Lower lobe of right lung (tissue), 2 donors: ENCODE measurements at places on chromosomes 7 and 10. TPM values are rescaled to one million over a fixed set of nuclear protein-coding genes. Genes with fewer than 3 reads are reported as not detected.

Gene PSPH
- total RNA-seq, result 11.8 TPM

Gene TFPI2
- total RNA-seq, result 1.9 TPM

Gene ELN
- total RNA-seq, result 83.3 TPM

Gene CHAT
- not detected for total RNA-seq

GRCh38 chr7:24907311-24907886 lies 72.6 kb downstream of the OSBPL3 start:
- H3K4me1 ChIP-seq, result peaks cover 22% of the 10 kb centered on the region
- DNase-seq, result no peak
- no peak overlapping the region for H3K4me3 ChIP-seq
- no peaks in the 10 kb centered on the region for H3K27me3 ChIP-seq
- no peak overlapping the region for H3K27ac ChIP-seq

- peaks cover 10% of the 10 kb centered on the region for H3K4me1 ChIP-seq
- no peak overlapping the region for H3K27ac ChIP-seq
- H3K36me3 ChIP-seq, result no peaks in the 10 kb centered on the region
- H3K27me3 ChIP-seq, result no peaks in the 10 kb centered on the region
- H3K4me3 ChIP-seq, result no peak overlapping the region
- DNase-seq, result no peak
These were observed 692.5 kb downstream of the INHBA start for GRCh38 chr7:41010418-41010817.

DNA sequence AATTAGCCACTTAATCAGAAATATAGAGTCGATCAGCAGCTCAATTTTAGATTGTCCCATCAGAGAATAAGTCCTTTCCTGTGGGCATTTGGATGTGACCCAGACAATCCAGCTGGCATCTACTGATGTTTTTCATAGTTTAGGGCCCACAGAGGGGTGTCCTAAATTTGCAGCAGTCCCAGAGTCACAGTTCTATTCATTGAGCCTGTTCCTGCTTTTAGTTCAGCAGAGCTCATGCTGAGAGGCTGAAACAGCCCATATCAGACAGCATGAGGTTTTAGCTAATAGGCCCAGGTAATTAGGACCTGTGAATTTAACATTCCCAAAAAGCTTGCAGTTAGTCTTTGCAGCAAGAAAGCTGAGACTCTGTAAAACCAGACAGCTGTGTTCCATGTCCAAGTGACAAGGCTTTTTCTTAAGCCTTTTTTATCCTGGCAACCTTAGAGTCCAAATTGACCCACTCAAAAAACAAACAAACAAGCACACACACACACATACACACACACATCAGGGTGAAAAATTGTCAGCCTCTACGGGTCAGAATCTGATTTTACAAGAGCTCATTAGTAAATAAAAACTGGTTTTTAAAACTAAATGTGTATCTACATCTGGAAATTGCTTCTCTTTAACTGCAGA lies 33.7 kb downstream of the ANKIB1 start:
- DNase-seq, result no peak
- no peaks in the 10 kb centered on the region for H3K27me3 ChIP-seq

DNA sequence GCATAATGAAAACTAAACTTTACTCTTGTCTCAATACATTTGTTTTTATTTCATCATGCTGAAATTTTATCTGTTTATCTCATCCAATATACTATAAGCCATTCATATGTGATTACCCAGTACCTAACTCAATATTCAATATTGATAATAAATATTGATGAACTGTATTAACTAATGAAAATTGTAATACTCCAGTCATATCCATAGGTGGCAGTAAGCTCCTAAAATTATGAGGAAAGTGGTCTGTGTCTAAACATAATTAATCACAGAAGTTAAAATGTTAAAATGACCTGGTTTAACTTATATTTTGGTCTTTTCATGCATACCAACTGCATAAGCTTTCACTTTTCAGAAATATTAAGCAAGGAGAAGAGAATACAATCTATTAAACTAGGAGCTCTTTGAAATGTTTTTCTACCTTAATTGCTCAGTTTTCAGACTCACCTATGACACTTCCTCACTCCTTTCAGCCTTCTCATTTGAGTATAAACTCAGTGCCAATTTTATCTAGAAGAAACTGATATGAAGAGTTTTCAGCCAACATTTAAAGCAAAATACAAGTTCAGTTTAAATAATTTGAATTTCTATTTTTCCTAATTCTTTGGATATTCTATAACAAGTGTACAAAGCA lies 30.5 kb upstream of the VWDE start:
- no peak overlapping the region for H3K4me3 ChIP-seq
- DNase-seq, result no peak
- no peaks in the 10 kb centered on the region for H3K36me3 ChIP-seq
- H3K27me3 ChIP-seq, result no peaks in the 10 kb centered on the region
- H3K4me1 ChIP-seq, result no peaks in the 10 kb centered on the region

DNA sequence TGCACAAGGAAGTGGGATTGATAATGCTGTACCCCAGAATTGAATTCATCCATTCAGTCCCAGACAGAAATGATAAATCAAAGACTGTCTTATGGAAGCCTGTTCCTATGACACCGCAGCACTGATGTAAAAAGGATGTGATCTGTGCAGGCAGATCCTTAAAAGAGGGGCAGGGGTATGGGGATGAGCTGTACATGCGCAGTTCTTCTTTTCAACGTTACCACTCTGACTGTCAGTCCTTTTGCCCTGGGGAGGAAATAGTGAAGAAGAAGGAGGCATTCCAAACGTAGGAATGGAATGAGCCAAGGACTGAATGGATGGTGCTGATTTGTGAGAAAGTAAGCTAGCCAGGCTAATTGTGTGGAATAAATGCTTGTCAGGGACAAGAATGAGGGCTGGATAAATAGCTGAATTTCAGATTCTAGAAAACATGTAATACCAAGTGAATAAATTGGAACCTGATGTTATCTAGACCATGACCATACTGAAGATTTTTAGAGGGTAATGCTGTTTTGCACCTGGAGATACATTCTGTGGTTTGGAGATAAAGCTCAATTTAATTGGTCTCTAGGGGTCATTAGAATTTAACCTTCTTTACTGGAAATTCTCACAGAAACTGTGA lies 509.3 kb downstream of the SORCS3 start:
- H3K27ac ChIP-seq, result no peak overlapping the region
- no peak overlapping the region for H3K4me3 ChIP-seq
- no peaks in the 10 kb centered on the region for H3K27me3 ChIP-seq
- H3K4me1 ChIP-seq, result no peaks in the 10 kb centered on the region
- H3K36me3 ChIP-seq, result no peaks in the 10 kb centered on the region

DNA sequence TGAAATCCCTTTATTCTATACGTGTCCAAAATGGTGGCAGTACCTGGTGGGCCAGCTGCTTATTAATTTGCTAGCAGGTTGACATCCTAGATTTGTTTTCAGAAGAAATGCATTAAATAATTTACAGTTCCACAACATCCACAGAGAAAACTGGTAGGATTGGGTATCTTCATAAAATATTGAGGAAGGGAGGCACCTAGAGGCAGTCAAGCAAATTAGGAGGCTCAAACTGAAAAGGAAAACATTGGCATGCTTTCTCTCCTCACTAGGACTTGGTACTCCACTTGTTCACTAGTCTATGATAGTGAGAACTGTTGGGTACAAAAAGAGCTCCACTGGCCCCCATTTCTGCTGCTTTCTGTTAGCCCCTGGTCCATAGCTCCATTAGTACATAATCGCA lies 18.3 kb upstream of the LRGUK start:
- DNase-seq, result no peak
- no peaks in the 10 kb centered on the region for H3K36me3 ChIP-seq
- H3K27me3 ChIP-seq, result no peaks in the 10 kb centered on the region
- no peak overlapping the region for H3K27ac ChIP-seq
- no peaks in the 10 kb centered on the region for H3K4me1 ChIP-seq

DNA sequence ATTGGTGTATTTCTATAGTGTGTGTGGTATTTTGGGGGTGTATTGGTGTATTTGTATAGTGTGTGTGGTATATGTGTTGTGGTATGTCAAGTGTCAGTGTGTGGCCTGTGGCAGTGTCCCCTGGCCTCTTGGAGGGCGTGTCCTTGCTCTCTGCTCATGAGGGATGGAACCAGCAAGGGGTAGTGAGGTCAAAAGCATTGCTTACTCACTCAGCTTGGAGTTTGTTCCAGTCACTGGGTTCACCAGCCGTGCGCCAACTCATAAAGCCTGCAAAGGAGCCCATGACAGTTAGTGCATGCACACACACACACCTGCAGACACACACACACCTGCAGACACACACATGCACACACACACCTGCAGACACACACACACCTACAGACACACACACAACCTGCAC lies 4.3 kb upstream of the TRPV6 start:
- no peaks in the 10 kb centered on the region for H3K4me1 ChIP-seq
- no peak overlapping the region for H3K4me3 ChIP-seq
- no peak for DNase-seq
- no peak overlapping the region for H3K27ac ChIP-seq
- no peaks in the 10 kb centered on the region for H3K27me3 ChIP-seq

- no peaks in the 10 kb centered on the region for H3K27me3 ChIP-seq
- no peaks in the 10 kb centered on the region for H3K36me3 ChIP-seq
- no peak overlapping the region for H3K27ac ChIP-seq
- no peak overlapping the region for H3K4me3 ChIP-seq
These were observed 216.2 kb downstream of the KIAA1217 start for GRCh38 chr10:24425151-24425550.

GRCh38 chr7:47188653-47189315 lies 393.1 kb downstream of the TNS3 start:
- H3K4me1 ChIP-seq, result peaks cover 9% of the 10 kb centered on the region
- DNase-seq, result no peak
- no peaks in the 10 kb centered on the region for H3K27me3 ChIP-seq
- H3K27ac ChIP-seq, result no peak overlapping the region

- peaks cover 21% of the 10 kb centered on the region for H3K4me1 ChIP-seq
- peak; percentile 23 for DNase-seq
- H3K27ac ChIP-seq, result no peak overlapping the region
- no peak overlapping the region for H3K4me3 ChIP-seq
- H3K27me3 ChIP-seq, result no peaks in the 10 kb centered on the region
These were observed 44.7 kb downstream of the PPIF start for GRCh38 chr10:79392020-79392398.

- no peaks in the 10 kb centered on the region for H3K27me3 ChIP-seq
- no peak overlapping the region for H3K4me3 ChIP-seq
- DNase-seq, result no peak
- peaks cover 4% of the 10 kb centered on the region for H3K4me1 ChIP-seq
- H3K27ac ChIP-seq, result no peak overlapping the region
- no peaks in the 10 kb centered on the region for H3K36me3 ChIP-seq
These were observed 399.5 kb downstream of the RPS24 start for GRCh38 chr10:78433076-78433595.
